ENCODE measurements at places on chromosomes 2 and 18. TPM values are rescaled to one million over a fixed set of nuclear protein-coding genes. Genes with fewer than 3 reads are reported as not detected.

The SYT4 gene
- total RNA-seq, result not detected

The GAREM1 gene
- total RNA-seq, result 9.0 TPM

The GAD1 gene
- total RNA-seq, result 4.7 TPM

The LRRC30 gene
- not detected for total RNA-seq

The DPY30 gene
- 71.1 TPM for total RNA-seq

The FTCDNL1 gene
- total RNA-seq, result 0.45 TPM

The KCNJ3 gene
- total RNA-seq, result not detected

The HOXD13 gene
- not detected for total RNA-seq

DNA sequence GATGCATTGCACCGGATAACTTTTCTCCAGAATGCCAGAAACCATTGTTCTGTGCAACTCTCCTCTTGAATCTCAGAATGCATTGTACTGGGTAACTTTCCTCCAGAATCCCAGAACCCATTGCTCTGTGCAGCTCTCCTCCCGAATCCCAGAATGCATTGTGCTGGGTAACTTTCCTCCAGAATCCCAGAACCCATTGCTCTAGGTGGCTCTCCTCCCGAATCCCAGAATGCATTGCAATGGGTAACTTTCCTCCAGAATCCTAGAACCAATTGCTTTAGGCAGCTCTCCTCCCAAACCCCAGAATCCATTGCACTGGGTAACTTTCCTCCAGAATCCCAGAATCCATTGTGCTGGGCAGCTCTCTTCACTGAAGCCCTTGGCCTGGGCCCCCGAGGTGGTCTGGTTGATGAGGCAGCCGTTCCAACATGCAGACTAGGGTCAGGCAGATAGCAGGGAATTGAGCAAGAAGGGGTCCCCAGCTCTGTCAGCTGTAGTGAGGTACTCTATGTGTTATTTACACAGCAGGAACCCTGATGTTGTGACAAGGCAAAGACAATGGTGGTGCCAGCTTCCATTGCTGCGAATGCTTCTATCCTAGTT lies 9.4 kb downstream of the FOSL2 start:
- DNase-seq, result no peak

- DNase-seq, result no peak
These were observed 25.7 kb upstream of the PLA2R1 start for GRCh38 chr2:160087854-160088745.

DNA sequence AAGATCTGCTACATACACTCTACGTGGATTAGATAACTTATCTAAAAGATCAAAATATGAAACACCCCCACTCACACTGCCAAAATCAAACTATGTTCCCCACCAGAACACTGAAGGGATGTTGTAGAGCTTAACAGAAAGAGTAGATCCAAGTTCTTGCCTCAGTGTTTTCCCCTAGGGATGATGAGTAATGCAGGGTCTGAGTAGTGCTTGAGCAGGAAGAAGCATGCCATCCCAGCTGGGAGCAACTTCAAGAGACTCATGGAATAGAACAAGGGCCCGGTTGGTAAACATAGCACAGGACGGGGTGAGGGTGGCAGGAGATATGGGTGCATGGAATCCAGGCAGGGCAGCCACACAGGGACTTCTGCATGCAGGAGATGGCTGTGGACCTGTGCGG lies 74.3 kb downstream of the SNTG2 start:
- DNase-seq, result no peak

DNA sequence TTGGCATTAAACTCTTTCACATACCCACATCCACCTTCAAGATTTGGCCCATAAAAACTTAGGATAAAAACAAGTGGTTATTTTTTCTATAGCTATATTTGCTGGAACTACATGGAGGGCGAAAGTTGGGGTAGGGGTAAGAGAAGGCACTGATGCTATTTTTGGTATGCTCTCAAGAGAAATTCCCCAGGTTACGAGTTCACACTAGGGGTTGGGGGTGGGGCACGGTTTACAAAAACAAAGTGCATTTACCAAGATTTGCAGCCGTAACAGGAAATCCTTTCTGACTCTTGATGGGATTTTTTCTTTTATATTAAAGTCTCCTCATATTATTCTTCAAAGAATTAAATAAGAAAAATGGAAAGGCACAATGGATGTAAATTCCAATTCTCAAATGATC lies 6.8 kb downstream of the SERPINE2 start:
- DNase-seq, result no peak

- DNase-seq, result peak; percentile 87
These were observed 74.5 kb downstream of the SPATS2L start for GRCh38 chr2:200380833-200381542.

All from astrocyte (in vitro differentiated cells and primary cell).